Stimulated activated naive CD8-positive, alpha-beta T cell treated with anti-CD3 and anti-CD28 coated beads, Interleukin-15, amount 100 ng/mL, for 72 hours (primary cell): ENCODE measurements at places on chromosomes 1 and 21.

DNA sequence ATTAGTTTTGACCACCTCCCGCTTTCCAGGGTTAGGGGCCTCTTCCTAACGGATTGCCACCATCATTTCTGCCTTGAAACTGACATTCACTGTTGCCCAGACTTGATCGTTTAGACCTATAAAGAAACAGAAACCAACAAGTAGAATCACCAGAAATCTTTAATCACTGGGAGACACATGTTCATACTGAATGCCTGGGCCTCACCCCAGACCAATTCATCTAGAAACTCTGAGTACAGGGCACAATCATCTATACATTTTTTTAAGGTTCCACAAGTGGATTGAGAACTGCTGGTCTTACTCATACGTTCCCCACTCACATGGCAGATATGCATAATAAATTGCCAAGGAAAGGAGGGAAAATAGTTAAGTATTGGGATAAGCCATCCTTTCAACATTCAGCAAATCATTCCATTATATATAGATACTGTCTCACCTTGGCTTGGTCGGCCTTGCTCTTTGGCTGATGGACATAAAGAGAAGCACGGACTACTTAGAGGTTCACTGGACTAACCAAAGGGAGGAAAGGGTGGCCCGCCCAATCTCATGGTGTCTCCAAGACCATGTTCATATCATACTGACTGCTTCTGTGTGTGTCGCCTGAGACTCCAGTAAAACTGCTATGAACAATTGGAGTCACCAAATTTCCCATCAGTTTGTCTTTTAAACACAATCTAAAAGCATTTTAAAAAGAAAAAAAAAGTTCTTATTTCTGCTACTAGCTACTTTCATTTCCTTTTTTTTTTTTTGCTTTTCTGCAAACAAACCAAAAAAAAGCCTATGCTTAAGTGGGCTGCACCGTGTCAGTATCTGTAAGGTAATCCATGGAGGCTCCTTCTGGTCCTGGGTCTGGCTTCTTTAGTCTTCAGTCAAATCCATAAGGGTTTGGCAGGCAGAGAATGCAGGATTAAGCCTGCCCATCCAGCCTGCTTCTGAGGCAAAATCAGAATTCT, 9.4 kb upstream of the TARBP1 start:
- DNase-seq, result peak; percentile 49

DNA sequence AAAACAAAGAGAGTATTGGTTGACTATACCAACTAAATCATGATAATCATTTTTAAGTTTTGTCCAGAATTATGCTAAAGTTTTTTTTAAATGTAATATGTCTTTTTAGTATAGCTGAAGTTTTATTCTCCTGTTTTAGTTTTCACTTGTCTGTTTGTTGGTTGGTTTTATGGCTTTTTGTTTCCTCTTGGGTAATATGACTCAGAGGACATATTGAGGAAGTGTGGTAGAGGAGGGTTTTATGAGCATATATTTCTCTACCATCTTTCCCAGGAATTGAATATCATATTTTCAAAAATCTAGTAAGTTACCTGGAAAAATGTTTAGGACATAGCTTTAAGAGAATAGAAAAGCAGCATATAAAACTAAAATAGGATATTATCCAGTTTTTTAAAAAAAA, 68.6 kb upstream of the MCOLN3 start:
- no peak for DNase-seq

DNA sequence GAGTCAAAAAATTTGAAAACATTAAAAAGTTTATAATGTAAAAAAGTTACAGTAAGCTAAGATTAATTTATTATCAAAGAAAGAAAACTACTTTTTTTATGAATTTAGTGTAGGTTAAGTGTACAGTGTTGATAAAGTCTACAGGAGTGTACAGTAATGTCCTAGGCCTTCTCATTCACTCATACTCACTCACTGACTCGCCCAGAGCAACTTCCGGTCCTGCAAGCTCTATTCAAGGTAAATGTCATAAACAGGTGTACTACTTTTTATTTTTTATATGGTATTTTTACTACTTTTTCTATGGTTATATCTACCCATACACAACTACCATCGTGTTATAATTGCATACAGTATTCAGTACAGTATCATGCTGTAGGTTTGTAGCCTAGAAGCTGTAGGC, 49.6 kb downstream of the TBX19 start:
- no peak for DNase-seq

- no peak for DNase-seq
These were observed 1136.4 kb downstream of the MRPL39 start for GRCh38 chr21:24470852-24471251.

DNA sequence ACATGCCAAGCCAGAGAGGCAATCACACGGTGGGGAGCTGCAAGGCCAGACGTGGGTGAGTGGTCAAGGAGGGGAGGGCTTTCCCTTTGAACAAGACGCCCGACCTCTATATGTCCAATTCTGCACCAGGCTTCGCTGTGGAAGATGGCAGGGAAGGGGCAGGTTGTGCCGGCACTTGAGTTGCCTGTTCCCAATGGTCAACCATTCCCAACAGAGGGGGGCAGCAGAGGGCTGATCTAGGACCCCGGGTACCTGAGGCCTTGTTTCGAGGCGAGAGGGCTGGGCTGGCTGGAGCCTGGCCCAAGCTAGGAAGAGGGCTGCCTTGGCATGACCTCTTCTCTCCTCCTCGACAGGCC, 64.9 kb downstream of the TMEM53 start:
- peak; percentile 28 for DNase-seq

DNA sequence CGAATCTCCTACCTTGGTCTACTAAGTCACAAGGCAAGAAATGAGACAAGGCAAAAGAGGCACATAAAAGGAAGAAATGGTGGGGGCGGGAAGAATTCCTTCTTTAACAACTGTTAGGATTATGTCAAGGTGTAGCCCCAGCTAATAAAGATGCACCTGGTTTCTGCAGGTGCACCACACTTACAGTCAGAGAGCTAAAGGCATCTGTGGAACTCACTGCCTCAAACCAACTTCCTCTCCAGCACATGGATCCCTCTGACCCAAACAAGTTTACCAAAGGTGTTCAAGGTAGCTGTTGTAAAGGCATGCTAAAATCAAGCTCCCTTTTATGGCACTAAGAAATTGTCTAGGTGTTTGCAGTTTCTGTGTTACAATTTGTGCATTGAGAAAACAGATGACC, 38.1 kb downstream of the TGFBR3 start:
- DNase-seq, result no peak

GRCh38 chr1:201476670-201477344, 7.8 kb upstream of the PHLDA3 start:
- no peak for DNase-seq

DNA sequence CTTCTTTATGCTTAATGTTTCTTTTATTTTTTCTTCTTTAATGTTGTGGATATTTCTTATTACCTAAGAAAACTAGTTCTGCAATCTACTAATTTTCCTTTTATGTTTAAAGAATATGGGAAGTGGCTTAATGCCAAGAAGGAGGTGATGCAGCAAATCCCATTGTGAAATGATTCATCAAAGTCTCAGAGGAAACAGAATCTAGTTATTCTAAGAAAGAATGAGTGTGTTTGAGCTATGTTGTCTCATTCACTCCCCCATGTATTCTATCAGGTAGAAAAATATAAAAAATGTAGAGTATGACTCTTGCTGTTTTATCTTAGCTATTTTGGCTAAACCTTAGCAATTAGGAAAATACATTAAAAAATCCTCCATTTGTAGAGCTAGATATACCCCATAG, 659.9 kb upstream of the RGS18 start:
- DNase-seq, result no peak
